ENCODE measurements at places on chromosomes 7 and 10. TPM values are rescaled to one million over a fixed set of nuclear protein-coding genes. Genes with fewer than 3 reads are reported as not detected.

Gene SLC16A9
- 38.9 TPM for polyA plus RNA-seq

Gene LRRC17
- 93.8 TPM for polyA plus RNA-seq

- DNase-seq: no peak
Observed at GRCh38 chr10:87923233-87923632, 59.8 kb downstream of the PTEN start.

DNA sequence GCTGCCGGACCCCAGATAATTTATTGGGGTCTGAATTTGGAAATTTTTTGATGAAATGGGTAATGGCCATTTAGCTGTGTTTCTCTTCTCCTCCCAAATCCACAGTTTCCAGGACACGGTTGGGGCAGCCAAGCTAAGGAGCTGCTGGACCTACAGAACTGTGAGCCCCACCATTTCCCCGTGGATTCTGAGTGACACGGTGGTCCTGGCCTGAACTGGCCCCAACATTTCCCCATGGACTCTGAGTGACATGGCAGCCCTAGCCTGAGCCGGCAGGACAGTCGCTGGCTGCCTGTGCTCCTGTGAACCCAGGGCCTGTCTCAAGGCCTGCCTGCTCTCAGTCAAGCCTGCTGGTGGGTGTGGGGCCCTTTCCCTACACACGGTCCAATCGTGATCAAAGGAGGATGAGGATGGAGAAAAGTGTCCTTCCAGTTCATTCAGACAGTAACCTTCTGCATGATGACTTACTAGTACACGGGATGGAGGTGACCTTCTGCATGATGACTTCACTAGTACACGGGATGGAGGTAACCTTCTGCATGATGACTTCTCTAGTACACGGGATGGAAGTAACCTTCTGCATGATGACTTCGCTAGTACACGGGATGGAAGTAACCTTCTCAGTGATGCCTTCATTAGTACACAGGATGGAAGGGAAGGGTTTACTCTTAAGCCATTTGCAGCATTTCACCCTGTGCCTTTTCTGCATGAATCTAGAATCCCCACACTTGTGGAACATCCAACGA lies 359.9 kb downstream of the GLRX3 start:
- DNase-seq: no peak

DNA sequence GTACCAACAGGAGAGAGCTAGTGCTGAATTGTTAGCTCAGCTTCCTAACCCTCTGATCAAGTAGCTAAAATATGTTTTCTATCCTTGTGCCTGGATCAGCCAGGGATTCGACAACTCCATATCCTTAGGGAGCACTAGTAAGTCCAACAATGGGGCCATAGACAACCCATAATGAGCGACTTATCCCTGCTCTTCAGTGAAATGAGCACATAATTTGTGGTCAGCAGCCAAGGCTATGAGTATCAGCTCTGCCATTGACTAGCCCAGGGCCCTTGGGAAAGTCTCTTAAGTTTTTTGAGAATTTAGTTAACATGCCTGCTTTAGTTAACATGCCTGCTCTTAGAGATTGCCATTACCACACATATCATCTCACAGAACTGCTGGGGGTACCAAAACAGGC lies 39.3 kb downstream of the COL1A2 start:
- no peak for DNase-seq

DNA sequence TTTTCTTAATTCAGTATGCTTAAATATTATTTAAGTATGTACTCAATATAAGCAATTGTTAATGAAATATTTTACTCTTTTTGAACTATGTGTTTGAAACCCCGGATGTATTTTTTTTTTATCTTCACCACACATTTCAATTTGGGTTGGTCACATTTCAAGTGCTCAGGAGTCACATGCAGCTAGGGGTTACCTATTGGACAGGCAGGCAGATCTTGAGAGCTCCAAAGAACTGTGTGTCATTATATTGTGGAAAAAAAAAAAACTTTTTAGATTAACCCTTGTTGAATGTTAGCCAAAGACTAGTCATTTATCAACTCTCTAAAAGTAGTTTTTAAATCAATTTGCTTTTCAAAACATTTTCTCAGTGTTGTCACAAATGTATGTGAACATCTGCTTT lies 37.2 kb downstream of the IKZF1 start:
- no peak for DNase-seq

- DNase-seq: no peak
Observed at GRCh38 chr10:100038561-100039071, 28.9 kb upstream of the DNMBP start.

- no peak for DNase-seq
Observed at GRCh38 chr10:95243318-95243617, 47.5 kb downstream of the PDLIM1 start.

Measured in right renal pelvis (tissue), 4 donors.